Upper lobe of left lung (tissue), 6 donors: ENCODE measurements at places on chromosomes 11 and 22.

GRCh38 chr11:107413352-107413751, 44.3 kb downstream of the CWF19L2 start:
- DNase-seq = no peak

GRCh38 chr11:35855671-35856070, 88.2 kb upstream of the LDLRAD3 start:
- DNase-seq = no peak

DNA sequence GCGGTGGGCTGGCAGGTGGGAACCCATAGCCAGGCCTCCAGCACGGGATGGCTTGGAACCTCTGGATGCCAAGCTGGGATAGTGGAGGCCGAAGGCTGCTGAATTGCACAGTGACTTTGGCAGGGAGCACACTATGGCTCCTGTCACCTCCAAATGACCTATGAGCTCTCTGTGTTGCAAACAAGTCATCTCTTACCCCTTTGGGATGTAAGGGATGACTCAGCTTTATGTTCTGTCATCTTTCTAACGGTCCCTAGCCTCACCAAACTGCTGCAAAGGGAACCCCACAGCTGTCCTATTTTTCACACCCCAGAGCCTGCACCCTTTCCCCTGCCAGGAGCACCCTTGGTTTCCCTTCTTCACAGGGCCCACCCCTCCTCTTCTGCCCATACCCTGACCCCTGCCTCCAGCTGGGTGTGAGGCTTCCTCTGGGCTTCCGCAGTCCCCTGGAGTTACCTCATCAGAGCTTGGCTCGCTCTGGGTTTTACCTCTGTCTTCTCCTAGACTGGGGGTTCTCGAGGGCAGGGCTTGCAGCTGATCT, 2.7 kb upstream of the SCUBE1 start:
- DNase-seq = no peak

DNA sequence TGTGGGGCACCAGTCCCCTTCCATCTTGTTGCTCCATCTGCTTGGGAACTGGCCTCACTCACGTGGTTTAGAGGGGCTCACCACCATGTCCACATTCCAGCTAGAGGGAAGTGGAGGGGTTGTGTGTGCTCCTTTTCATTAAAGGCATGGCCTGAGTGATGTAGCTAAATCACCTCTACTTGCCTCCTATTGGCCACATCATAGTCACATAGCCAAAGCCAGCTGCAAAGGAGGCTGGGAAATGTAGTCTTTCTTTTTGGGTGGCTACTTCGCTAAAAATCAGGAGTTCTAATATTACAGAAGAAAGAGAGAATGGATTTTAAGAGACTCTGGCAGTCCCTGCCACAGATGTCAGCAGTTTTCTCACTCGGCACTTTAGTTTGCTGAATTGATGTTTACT, 63.0 kb upstream of the ALX4 start:
- no peak for DNase-seq

- DNase-seq = no peak
These were observed 23.9 kb upstream of the TCF20 start for GRCh38 chr22:42294034-42294985.
